Left ventricle myocardium superior (tissue), 1 donor: ENCODE measurements at places on chromosomes 1 and 21. TPM values are rescaled to one million over a fixed set of nuclear protein-coding genes. Genes with fewer than 3 reads are reported as not detected.
A peak's percentile ranks its signal among the peaks of the same experiment; 100 is the strongest.

DNA sequence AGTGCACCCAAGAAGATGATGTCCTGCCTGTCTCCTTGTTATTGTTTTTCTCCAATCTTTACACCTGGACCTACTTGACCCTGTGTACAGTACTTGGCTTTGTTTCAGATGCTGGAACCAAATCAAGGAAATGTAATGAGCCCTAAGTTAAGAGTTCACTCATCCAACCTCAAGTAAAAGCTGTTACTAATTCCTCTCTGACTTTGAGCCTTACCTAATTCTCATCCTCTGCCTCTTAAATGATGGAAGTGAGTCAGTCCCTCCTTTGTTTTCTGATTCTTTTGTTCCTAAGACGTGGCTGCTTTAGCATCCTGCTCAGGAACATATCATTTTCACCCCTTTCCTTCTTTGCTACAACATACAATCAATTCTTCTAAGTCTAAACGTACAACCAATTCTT, 15.3 kb upstream of the PLA2G4A start:
- DNase-seq, result no peak

DNA sequence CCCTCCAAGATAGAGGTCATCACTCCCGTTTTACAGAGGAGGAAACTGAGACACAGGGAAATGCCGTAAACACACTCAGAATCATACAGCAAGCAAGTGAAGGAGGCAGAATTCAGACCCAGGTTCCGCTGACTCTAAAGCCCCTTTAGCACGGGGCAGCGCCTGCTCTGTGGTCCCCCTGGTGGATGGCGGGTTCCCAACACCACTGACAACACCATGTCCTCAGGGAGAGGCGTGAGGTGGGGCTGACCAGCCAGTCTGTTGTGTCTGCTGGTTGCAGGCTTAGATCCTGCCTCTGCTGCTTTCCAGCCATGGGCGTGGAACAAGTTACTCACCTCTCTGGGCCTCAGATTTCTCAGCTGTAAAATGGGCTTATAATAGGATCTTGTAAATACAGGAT, 617.3 kb downstream of the MATN1 start:
- peak; percentile 50 for DNase-seq

DNA sequence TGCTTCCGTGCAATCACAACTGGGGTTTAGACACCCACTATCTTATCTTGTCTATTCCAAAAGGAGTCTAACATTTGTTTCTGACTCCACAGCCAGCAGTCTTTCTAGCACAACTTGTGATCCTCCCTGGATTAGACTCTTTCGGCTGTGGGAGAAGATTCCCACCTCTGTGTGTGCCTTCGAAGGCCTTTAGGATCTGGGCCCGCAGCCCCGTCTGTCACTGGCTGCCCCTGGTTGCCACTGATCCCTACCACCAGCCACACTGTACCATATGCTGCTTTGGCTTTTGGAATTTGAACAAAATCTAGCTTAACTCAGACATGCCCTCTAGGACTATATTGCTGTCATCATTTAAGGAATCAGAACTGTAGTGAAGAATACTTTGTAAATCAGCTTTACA, 18.0 kb downstream of the NTPCR start:
- DNase-seq, result no peak

- no peak for DNase-seq
Observed at GRCh38 chr1:244732851-244733450, 80.0 kb downstream of the DESI2 start.

- DNase-seq, result no peak
Observed at GRCh38 chr1:11982010-11982392, 1.8 kb downstream of the MFN2 start.

Gene PGLYRP3
- not detected for total RNA-seq

DNA sequence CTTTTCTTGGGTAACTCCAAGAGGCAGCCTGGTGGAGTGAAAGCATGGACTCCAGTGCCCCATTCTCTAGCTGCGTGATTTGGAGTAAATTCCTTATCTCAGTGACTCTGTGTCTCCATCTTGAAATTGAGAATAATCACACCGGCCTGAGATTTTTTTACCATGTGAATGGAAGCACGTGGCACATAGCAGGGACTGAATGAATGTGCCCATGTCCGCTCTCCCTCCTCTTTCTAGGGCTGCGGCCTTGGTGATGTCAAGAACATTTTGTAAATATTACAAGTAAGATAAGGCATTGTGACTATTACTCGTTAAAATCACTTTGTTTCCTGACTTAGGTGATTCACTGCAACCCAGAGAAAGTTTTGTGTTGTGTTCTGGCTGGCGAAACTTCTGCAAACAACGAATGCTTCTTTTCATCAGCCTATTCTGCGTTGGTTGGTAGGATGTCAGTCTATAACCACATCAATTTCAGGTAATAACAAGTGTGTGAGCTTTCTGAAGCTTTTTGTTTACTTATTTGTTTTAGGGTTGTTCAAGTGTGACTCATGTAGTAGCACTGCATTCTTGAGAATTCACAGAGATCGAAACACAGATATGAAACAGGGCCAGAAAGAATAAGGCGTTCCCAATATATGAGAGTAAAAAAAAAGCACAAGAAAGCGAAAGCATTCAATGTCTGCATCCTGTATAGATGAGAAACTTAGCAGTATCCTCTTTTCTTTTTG, 135.7 kb upstream of the SLC45A1 start:
- no peak for DNase-seq

- no peak for DNase-seq
Observed at GRCh38 chr1:22398656-22399420, 52.8 kb upstream of the ZBTB40 start.

- peak; percentile 28 for DNase-seq
Observed at GRCh38 chr1:27569506-27570291, 34.2 kb downstream of the AHDC1 start.

DNA sequence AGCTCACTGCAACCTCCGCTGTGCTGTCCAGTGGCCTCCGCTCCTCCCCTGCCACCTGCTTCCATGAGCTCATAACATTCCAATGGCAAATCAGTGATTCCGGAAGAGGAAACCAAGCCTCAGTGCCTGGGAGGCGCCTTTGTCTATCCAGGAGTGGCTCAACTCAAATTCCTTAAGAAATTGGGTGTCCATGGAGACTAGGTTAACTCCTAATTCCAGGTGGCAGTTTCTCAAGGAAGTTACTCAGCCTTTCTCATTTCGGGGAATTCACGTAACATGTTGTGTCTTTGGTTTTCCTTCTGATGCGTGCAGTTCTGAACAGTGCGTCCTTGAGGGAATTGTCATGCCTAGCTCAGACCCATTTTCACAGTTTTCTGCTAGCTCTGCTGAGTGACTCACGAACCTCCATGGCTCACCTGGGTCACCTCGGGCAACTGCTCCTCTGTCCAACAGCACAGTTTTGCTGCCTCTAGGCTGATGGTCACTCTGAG, 89.9 kb upstream of the DSCAM start:
- DNase-seq, result no peak

DNA sequence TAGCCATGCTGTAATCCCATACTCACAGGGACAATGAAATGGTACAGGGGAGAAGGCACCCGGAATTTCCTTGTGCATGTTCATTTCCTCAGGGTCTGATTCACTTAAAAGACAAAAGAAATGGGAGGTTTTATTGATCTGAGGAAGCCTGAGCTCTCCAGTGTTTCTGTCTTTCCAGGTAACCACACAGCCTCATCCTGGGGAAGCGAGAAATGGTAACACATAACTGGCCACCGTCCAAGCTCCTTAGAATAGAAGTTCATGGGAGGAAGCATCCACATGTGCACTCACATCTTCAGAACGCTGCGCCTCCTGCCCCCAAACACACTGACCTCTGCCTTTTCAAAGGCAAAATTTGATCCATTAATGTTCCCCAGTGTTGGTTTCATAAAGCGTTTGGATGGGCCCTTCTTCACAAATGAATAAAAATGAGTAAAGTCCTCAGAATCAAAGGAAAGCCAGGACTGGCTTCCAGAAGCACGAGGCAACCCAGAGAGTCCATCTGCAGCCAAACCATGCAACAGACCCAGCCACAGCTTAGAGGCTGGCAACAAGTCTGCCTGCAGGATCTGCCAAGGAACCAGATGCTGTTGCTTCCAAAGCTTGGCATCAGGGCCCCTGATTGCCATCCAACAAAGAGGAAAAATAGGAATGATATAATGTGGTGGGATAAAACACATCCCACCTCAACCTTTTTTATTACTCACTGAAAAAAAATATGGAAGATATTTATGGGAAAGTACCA, 120.3 kb downstream of the ZBTB18 start:
- no peak for DNase-seq

DNA sequence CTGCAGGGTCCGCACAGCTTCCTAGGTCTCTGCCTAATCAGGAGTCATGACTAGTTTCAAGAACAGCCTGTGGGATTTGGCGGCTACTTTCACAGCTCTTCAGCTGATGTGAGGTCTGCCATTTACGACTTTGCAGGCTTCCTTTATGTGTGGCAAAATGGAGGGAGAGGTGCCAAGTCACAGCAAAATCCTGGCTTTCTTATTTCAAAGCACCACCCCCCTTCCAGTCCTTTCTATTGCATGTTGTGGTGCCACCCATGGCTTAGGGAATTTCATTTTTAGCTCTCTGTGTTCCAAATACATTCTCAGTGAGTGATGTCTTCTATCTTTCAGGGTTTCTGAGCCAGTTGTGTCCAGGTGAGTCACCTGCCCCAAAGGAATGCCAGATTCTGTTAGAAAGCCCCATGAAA, 75.1 kb upstream of the WLS start:
- DNase-seq, result no peak

DNA sequence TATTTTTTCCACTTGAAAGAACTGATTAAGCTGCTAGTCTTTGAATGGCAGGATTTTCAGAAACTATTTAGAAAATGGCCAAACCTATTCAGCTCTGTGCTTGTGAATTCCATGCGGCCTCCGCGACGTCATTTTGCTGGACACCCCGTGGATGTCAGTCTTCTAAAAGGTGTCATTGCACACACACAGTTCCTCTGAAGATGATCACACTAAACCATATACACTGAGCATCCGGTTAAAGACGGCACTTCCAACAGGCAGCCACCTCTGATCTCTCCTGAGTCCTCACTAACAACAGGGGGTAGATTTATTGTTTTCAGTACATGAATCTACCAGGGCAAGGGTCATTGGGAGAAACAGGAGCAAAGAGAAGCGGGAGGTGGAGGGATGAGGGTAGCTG, 9.1 kb downstream of the CFAP74 start:
- DNase-seq, result no peak

DNA sequence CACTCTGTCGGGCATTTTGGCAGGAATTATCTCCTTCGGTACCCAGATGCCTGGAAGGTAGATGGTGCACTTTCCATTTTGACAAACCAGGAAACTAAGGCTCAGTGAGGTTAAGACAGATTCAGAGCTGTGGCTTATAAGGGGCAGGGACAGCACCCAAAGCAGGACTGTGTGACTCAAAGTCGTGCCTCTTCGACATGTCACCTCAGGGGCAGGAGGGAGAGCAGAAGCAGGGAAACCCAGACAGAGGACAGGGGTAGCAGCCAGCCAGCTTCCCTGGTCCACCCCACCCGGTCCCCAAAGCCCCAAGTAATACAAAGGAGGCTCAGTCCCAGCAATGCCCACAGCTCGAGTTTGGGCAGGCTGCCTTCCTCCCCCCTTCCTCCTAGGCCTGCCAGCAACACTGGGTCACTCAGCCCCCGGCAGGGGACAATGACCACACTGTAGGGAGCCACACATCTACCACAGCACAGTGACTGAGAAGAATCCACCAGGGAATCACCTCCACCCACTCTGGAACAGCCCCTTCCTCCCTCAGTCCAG, 2.5 kb downstream of the RHOC start:
- DNase-seq, result no peak

Gene SPRR3
- total RNA-seq, result not detected

Gene LHX4
- not detected for total RNA-seq

Gene LORICRIN
- total RNA-seq, result not detected

DNA sequence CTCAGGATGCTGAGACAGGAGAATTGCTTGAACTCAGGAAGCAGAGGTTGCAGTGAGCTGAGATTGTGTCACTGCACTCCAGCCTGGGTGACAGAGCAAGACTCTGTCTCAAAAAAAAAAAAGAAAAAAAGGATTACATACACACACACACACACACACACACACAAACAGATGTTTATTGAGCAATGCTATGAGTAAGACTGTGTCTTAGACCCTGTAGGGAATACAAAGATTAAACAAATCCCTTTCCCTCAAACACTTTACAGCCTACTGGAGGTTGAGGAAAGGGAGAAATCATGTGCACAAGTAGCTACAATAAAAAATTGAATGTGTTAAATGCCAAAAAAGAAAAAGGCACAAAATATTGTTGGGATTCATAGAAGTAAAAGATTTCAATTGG, 58.1 kb downstream of the RPAP2 start:
- no peak for DNase-seq

Gene DHDDS
- total RNA-seq, result 29.3 TPM

Gene CR1
- total RNA-seq, result 2.2 TPM

GRCh38 chr1:76867342-76868130, at the start of gene ST6GALNAC5:
Gene ST6GALNAC5 (plus strand): TSS chr1:76867480.
- no peak for DNase-seq

DNA sequence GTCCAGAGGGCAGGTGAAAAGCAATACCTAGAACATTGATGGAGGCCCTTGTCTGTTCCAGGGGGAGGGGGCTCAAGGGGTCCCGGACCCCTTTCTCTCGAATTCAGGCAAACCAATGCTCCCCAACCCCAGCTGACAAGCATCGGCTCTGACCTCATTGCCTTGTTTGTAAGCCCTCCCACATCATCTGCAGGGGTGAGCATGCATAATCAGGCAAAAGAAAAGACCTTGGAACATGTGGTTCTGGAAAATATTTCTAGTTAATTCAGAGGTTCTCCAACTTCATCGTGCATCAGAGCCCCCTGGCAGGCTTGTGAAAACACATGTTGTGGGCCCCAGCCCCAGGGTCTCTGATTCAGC, 231.3 kb downstream of the TOMM20 start:
- DNase-seq, result no peak

DNA sequence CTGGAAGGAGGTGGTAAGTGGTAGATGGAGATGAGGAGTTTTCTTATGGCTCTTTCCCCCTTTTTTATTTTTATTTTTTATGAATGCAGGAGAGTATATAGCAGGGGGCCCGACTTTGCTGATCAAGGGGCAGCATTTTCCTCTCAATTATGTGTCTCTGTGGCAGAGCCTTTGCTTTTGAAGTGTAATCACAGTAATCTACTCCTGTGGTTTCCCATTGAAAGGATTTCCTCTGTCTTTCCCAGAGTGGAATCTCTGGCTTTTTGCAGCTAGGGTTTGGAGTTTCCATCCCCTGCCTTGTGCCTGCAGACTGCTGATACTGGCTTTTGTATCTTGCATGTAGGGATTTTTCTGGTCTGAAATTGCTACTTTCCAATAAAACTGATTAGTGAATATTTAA, 29.1 kb downstream of the ARID1A start:
- DNase-seq, result no peak

Gene TMEM81
- total RNA-seq, result 3.7 TPM
